RPMI8226 (cell line): ENCODE measurements at places on chromosomes 2 and 18.

DNA sequence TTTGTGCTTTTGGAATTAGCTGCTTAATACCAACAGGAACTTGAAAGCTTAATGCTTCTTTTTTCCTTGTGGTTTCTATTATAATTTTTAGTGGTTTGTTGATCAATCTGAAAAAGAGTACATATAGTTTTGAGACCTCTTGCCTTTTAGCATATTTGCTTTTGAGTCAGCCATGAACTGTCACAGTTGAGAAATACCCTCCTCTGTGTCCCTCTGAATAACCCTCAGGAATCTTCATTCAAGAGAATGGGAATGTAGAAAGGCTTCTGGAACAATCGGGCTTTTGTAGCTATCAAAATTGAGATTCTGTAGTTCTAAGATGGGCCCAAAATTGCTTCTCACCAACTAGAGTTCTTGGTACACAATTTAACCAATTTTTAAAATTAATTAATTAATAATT is 451.1 kb upstream of the TRIB2 start:
- DNase-seq = no peak

- no peak for DNase-seq
Measured at GRCh38 chr18:28476302-28476701, 299.4 kb upstream of the CDH2 start.

- no peak for DNase-seq
Measured at GRCh38 chr2:83953697-83954096, 505.4 kb downstream of the SUCLG1 start.

DNA sequence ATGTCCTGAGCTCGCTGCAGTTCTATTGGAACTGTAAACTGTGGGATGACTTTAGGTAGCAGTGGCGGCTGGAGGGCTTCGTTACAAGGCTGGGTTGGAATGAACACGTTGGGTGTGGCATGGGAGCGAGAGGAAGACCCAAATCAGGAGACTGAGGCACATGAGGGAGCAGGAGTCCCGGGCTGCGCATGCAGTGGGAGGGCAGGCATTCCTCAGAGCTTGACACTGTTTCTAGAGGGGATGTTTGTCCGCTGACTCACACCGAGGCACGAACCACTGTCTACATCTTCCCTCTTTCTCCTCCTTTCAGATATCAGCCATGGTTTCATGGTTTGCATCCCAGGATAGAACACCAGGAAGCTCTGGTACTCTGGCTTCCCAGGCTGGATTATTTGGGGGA is 40.6 kb upstream of the LAMA1 start:
- no peak for DNase-seq

- DNase-seq = no peak
Measured at GRCh38 chr2:198498516-198498915, 694.1 kb downstream of the PLCL1 start.

DNA sequence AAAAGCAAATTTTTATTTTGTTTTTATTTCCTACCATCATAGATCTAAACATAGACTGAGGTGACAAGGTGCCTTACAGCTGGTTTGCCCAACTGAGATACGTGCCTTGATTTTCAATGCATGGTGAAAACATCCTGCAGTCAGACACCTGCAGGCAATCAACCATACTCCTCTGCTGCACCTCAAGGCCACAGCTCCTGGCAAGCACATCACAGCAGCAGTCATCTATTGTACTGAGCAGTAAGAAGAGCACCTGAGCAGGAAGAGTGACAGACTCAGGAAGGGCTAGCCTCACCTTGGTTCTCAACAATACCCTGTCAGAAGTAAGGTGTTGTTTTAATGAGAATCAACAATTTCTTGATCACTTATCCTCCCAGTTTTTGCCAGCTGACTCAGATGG is 1206.8 kb upstream of the NRXN1 start:
- no peak for DNase-seq
